ENCODE measurements at places on chromosomes 1 and 21. TPM values are rescaled to one million over a fixed set of nuclear protein-coding genes. Genes with fewer than 3 reads are reported as not detected.
A peak's percentile ranks its signal among the peaks of the same experiment; 100 is the strongest.

DNA sequence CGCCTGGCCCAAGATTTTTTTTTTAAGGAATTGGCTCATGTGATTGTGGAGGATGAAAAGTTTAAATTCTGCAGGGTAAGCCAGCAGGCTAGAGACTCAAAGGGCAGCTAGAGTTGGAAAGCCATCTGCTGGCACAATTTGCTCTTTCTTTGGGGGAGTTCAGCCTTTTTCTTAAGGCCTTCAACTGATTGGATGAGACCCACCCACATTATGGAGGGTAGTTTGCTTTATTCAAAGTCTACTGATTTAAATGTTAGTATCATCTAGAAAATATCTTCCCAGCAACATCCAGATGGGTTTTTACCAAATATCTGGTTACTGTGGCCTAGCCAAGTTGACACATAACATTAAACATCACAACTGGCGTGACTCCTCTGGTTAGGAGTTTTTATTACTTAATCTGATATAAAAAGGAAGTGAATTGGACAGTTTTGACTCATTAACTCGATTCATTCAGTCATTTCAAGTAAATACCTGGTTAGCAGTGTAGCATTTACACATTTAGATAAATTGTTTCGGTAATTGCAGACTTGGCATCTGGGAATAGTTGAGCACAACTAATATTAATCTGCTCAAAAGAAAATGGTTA, 12.4 kb downstream of the HOOK1 start:
- ATAC-seq = no peak

GRCh38 chr1:156755527-156755950, 4.1 kb upstream of the HDGF start:
- ATAC-seq = no peak

GRCh38 chr1:33117440-33118085, 36.6 kb downstream of the AZIN2 start:
- ATAC-seq = no peak

DNA sequence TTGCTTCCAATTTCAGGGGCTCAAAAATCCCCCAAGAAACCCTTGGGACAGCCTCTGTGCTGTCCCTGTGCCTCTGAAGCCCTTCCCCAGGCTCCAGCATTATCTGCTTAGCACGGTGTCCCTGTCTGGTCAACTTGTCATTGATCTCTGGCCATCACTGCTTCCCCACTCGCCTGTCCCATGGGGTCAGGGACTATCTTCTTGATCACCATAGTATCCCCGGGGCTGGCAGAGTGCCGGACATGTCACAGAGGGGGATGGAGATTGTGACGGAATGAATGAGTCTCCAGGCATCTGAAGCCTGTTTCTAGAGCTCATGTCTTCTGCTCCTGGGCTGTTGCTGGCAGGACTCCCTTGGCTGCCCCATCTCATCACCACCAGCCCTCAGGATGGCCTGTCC, 99.4 kb upstream of the VAMP3 start:
- no peak for ATAC-seq

- no peak for ATAC-seq
Measured at GRCh38 chr1:56061824-56062223, 517.5 kb downstream of the PLPP3 start.

- ATAC-seq = peak; percentile 99
Measured at GRCh38 chr1:214660900-214661299, 57.9 kb downstream of the CENPF start.

- ATAC-seq = no peak
Measured at GRCh38 chr1:238468068-238468467, 577.3 kb upstream of the ZP4 start.

DNA sequence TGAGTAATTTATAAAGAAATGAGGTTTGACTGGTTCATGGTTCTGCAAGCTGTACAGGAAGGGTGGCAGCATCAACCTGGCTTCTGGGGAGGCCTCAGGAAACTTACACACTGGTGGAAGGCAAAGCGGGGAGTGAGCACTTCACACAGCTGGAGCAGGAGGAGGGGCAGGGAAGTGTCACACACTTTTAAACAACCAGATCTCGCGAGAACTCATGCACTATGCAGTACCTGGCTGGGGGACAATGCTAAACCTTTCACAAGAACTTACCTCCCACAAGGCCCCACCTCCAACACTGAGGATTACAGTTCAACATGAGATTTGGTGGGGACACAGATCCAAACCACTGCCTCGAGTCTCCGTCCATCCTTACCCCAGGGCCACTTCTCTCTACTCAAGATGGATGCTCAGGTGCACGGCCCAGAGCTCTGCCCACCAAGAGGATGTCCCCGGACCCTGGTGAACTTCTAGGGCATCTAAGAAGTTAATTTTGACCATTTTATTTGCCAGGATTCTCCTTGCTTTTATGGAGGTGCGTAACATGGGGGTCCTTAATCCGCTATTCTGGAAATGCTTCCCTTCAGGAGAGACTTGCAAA, 22.7 kb upstream of the ACTRT2 start:
- ATAC-seq = no peak

DNA sequence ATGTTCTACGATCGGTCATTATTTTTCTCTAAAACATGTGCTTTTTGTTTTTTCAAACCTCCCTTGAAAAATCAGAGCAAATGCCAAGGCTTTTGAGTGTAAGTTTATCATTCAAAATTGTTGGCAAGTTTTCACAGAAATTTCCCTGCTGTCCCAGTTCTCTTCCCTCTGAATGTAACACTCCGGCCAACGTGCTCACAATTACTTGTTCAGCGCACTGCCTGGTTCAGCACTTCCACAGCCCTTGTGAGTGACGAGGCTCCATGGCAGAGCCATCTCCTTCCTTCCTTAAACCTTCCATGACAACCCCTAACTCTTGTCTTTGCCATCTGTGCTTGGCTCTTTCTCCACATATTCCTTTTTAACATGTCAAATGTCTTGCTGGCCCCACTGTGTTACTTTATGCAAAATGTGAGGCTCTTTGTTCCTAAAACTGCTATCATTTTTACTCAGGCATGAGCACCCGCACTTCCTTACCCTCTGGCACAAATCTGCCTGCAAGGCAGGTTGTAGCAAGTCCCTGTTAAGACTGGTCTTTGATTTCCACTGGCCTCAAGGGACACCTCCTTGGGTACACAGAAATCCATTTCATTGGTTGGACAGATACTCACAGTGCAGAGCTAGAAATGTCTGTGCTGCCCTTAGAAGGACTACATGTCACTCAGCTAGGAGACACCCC, 142.8 kb downstream of the HUNK start:
- ATAC-seq = no peak

GRCh38 chr1:198185759-198186158, 29.0 kb downstream of the NEK7 start:
- ATAC-seq = no peak

DNA sequence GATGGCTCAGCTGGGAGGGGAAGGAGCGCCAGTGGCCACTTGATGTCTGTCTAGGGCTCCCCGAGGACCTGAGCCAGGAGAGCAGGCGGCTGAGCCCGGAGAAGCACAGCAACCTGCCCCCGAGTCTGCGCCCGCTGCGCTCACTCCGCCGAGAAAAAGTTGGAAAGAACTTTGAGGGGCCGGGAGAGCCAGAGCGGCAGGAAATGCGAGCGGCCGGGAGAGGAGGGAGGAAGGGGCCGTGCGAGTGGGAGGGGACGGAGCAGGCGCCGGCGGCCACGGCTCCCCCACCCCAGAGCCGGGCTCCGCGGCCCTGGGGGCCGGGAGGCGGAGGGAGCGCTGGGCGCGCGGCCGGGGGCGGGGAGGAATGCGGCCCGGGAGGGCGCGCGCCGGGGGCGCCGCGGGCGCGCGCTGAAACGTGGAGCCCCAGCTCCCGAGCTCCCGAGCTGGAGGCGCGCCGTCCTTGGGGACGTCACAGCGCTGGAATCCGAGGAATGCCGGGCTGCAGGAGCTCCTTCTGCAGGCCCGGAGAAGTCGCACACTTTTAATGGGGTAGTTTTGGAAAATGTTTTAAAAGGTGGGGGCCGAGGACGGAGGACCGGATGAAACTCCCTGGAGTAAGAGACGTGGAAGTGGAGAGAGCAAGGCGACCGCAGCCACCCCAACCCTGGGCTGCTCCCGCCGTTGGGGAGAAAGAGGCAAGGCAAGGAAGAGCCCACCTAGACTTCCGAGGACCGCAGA, at the start of gene PTPN14:
TSS of gene PTPN14 (minus strand) at position 167 of the 738 bp plus-strand sequence. CDS start 86,799 bp downstream, outside the sequence.
- peak; percentile 92 for ATAC-seq

GRCh38 chr1:14897997-14898645, 255.4 kb upstream of the TMEM51 start:
- ATAC-seq = no peak

DNA sequence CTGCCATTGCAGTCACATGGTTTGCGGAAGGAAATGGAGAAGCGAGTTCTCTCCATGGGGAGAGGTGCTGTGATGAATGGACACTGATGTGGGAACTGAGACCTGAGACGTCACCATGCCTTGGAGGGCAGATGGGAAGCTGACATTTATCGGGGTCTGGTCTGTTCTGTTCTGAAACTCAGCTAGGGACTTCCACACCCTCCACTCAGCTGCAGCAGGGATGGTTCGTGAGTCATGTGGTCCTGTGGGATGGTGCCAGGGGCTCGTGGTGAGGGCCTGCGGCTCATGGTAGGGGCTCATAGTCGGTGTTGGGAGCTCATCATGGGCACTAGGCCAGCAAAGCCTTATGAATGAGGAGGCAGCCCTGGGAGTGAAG, 6.1 kb downstream of the GPR137B start:
- ATAC-seq = no peak

GRCh38 chr1:31797216-31797615, 18.6 kb downstream of the SPOCD1 start:
- ATAC-seq = no peak

DNA sequence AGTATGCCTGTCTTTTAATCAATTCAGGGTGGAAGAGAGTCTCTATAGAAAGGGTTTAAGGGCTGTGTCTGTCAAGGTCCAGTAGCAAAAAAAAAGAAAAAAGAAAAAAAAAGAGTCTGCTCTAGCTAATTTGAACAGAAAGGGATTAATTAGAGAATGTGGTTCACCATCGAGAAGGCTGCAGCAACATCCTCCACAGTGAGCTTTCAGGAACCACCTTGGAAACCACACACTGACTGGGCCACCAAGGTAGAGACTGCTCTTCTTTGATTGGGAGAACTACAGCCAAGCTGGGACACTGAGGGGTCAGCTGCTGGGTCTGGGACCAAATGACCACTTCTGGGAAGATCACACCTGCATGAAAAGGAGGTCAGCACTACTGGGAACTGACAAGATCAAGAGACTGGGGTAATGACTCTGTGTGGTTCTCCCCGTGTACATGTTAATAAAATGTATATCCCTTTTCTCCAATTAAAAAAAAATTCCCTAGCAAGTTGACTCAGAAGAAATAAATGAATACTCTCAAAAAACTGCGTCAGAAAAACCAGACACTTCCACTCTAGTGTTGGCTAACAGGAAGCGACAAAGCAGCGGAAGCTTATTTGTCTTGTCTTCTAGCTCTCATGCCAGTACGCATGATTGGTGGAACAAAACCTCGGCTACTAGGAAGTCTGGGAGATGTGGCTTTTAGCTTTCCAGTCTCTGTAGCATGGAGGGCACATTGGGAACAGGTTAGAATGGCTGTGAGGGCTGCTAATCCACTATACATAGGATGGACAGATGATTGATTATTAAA, 60.0 kb upstream of the IVNS1ABP start:
- no peak for ATAC-seq

DNA sequence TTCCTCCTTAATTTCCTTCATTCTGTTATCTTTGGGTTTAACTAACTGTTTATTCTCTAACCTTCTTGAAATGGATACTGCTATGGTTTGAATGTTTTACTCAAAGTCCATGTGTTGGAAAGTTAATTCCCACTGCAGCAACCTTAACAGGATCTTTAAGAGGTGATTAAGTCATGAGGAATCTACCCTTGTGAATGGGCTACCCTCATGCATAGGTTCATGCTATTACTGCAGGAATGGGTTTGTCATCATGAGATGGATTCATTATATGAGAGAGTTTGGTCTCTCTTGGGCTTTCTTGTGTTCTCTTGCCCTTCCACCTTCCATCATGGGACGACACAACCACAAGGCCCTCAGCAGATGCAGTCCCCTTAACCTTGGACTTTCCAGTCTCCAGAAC, 516.9 kb downstream of the ADGRL2 start:
- no peak for ATAC-seq

DNA sequence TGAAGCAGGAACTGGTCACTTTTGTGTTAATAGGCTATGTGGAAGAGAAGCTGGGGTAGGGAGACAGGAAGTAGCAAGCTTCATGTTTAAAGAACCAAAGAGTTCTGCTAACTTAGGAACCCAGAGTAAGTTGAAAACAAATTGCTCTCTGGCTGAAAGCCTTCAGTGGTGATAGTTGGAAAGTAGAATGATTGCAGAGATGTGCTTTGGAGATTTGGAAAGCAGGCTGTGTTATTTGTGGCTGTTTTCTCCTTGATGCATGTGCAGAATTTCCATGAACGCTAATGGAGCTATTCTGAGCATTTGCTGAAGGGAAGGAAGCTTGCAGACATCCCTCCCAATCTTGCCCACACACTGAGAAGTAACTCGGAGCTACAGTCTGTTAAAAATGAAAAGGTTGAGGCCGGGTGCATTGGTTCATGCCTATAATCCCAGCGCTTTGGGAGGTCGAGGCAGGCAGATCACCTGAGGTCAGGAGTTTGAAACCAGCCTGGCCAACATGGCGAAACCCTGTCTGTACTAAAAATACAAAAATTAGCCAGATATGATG, 45.7 kb downstream of the TCEANC2 start:
- ATAC-seq = no peak

DNA sequence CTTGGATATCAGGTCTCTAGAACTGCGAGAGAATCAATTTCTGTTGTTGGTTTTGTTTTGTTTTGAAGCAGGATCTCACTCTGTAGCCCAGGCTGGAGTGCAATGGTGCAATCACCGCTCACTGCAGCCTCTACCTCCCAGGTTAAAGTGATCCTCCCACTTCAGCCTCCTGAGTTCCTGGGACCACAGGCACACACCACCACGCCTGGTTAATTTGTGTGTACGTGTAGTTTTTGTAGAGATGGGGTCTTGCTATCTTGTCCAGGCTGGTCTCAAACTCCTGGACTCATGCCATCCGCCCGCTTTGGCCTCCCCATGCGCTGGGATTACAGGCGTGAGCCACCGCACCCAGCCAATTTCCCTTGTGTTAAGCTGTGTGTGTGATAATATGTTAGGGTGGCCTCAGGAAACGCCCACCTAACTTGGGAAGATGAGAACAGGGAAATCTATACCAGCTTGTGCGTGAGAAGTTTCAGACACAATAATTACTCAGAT, 109.6 kb downstream of the SIK1 start:
- no peak for ATAC-seq

DNA sequence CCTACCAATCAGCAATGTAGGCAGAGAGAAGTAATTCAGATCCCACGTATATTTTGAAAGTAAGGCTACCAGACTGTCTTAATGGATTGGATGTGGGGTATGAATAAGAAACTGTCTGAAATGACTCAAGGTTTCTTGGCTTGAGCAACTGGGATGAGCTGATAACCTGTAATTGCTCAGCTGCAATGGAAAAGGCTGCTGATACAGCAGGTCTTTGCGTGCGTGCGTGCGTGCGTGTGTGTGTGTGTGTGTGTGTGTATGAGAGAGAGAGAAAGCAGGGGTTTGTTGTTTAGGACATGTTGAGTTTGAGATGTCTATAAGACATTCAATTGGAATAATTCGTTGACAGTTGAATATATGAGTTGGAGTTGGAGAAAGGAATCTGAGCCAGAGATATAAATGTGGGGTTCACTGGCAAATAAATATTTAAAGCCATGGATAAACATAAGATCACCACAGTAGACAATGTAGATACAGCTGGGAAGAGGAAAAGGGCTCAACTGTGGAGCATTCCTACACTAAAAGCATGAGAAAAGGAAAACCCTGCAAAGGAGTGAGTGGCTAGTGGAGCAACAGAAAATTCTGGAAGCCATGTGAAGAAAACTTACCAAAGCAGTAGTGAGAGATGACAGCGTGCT, 72.9 kb downstream of the UCHL5 start:
- no peak for ATAC-seq

The PGLYRP4 gene
- total RNA-seq = not detected

The RORC gene
- total RNA-seq = not detected

The CD55 gene
- 40.3 TPM for total RNA-seq

The SELP gene
- total RNA-seq = not detected

The CD48 gene
- not detected for total RNA-seq

The CFAP107 gene
- total RNA-seq = not detected

Measured in motor neuron (in vitro differentiated cells).